ENCODE measurements at places on chromosomes 1 and 21.
A peak's percentile ranks its signal among the peaks of the same experiment; 100 is the strongest.

DNA sequence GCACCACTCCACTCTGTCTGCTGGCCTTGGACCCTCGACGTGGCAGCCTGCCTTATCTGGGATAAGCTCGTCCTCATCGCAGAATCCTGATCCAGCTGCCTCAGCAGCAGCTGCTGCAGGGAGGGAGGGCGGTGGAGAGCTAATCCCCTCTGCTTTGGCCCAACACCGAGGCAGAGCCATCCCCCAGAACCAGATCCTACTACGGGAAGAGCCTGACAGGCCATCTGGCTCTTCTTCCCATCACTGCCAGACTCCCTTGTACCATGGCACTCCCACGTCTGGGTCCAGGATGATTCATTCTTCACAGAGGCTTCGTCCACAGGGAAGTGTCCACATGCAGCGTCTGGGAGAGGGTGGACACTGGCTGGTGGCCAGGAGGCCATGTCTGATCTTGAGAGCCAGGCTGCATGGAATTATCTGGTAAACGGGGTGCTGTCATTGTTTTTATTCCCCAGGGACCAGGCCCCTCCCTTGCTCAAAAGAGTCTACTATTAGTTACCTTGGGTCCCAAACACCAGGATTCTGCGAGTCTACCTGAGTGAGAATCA, 14.6 kb upstream of the PKP1 start:
- DNase-seq, result peak; percentile 93

GRCh38 chr1:177163844-177164379, 600 bp downstream of the ASTN1 start:
- no peak for DNase-seq

DNA sequence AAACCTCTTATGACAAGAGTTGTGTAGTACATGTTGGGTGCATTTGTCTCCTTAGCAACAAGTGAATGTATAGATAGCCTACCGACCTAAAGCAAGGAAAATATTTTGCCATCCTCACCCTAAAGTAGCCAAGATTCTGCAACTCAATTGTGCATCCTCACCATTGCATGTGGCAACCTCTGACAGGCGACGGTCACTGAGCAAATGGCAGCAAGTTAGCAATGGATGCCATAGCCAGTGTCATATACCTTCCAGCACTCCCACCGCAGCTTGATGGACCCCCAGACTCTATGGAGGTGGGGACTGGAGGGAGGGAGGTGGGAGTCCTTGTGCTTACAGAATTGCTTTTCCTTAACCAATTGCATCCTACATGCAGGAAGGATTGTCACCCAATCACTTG, 17.0 kb downstream of the PROX1 start:
- DNase-seq, result peak; percentile 31

DNA sequence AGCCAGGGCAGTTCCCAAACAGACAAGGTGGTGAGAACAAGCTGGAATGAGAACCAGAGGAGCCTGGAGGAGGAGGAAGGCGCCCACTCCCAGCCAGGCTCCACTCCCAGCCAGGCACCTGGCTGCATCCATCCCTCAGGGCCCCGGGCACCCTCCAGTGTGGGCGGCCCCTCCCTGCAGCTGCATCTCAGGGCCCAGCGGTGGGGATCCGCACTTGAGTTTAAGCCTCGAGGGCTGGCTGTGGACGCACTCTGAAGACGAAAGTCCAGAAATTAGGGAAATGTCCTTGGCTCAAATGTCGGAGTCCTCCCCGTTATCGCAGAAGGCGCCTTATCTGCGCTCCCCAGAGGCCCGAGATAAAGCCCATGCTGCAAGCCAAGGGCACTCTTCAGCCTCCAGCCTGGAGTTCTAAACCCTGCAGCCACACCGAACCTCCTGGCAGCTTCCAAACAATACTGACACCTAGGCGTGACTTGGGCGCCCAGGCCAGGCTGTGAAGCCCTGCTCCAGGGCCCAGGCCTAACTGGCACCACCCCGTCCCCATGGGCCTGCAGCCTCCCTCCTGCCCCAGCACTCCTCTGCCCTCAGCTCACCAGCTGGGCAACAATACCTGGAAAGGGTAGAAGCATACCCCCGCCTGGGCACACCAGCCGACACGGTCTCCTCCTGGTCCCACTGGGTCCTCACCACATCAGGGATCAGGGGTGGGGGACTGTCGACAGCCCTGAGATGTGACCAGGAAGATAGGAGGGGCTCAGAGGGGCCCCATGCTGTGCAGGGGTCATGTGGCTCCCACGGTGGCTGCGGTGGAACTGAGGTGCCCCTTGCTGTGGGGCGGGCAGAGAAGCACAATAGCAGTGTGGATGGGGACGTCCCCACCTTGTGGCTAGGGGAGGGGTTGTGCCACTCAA, 184.8 kb upstream of the VAMP3 start:
- DNase-seq, result no peak

DNA sequence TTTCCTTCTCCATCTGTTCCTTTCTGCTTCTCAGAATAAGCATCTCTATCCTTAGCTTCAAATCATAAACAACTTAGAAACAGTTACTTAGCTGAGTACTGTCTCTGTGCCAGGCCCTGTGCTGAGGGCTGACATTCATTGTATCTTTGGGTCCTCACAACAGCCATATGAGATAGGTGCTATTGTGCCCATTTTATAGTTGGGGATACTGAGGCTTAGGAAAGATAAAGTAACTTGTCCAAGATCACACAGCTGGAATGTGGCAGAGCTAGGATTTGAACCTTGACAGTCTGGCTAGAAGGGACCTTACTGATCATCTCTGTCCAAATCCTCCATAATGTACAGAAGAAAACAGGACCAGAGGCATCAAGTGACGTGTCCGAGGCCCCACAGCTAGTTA, 25.0 kb downstream of the CD247 start:
- DNase-seq, result no peak

DNA sequence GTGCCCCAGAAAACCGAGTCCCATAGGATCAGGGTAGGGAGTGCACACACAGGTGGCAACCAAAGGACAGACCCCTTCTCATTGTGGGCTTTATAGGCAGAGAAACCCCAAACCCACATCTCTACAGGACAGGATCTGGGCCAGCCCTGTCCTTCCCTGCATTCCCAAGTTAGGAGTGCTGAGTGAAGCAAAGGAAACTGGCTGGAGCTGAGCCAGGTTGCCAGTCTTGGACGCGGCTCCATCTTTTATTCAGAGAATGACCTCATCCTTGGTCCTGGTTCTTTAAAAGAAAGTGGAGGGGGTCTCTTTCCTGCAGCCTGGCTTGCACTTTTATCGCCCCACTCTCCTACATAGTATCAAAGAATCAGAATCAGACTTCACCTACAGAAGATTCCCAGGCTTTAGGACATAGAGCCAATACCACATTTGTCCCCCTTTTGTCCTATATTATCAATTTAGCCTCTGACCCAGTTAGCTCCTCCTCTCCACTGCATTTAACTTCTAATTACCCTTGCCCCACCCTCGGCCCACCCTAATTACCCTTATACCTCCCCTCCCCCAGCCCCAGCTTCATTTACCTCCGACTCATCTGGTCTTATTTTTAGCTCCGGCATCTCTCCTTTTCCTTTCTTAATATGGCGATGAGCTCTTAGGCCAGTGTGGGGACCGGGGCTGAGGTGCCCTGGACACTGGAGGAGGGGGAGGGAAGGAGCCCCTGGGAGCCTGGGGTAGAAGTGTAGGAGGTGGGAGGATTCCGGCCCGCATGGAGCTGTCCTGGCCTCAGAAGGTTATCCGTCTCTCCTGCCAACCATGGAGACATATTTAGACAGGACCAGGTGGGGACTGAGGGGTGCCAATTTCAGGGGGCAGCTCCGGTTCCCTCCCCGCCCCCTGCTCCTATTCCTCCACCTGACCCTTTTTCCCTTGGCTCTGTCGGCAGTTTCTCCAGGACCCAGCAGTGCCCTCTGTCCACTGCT, at the start of gene CASQ1:
TSS of gene CASQ1 (plus strand) at position 927 of the 977 bp plus-strand sequence. CDS start 177 bp downstream, outside the sequence.
- DNase-seq, result no peak

DNA sequence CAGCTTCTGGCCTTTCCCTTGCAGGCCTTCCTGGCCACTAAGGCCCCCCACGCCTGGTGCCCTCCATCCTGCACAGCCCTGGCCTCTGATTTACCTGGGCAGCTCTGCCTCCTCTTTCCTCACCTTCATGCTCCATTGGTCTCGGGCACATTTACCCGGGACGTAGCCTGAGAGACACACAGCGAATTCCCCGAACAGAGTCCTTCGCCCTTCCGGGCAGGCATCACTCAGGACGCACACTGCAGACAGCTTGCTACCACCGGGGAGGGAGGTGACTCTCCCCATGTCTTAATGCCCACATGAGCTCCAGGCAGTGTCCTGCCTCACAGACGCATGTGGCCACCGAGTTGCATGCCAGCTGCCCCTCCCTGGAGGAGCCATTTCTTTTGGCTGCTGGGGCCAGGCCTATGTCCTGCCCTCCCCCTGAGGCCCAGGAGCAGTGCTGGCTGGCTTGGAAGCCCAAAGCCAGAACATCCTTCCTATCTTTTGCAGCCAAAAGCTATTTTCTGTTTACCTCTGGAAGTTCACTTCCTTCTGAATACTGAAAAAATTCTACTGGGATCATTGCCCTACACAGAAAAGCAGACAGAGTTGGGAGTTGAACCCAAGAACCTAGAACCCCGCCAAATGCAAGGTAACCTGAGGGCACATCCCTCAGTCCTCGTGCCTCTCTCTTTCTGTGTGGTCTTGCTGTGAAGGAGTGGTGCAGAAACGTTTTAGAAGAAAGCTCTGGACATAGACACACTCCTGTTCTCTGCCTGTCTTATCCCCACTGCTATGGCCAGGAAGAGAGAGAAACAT, 209.5 kb downstream of the TOMM20 start:
- no peak for DNase-seq

- peak; percentile 73 for DNase-seq
These were observed 1.3 kb downstream of the GNG12 start for GRCh38 chr1:67831850-67832513.

GRCh38 chr1:227654858-227655752, 80.0 kb downstream of the JMJD4 start:
- no peak for DNase-seq

GRCh38 chr21:43278359-43278758, 109.6 kb downstream of the CRYAA start:
- no peak for DNase-seq

GRCh38 chr1:66256629-66257572, 277.1 kb upstream of the SGIP1 start:
- DNase-seq, result no peak

DNA sequence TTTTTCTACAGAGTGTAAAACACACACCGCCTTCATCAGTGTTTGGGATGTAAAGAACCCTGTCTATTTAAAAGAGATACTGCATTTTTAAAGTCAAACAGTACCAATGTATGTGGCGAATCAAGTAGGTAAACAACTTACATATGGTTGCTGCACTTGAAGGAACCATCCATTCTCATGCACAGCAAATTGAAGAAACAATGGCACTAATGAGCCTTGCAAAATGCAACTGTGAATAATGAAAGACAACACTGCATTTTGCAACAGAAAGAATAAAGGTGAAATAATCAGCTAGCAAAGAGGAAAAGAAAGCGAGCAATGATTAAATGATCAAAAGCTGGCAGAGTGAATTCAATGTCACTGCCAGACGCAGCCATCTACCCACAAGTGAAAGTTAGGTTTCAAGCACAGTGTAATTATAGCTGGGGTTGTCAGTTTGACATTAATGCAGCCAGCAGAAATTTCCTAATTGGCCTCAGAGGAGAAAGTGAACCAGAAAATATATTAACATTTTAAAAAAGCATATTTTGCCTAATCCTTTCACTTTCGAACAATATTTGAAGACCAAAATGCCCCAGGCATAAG, 10.9 kb upstream of the BARHL2 start:
- no peak for DNase-seq

GRCh38 chr1:247681288-247681897, 1.9 kb upstream of the OR13G1 start:
- peak; percentile 74 for DNase-seq

- DNase-seq, result no peak
These were observed 13.2 kb downstream of the CAPN9 start for GRCh38 chr1:230760360-230760827.

GRCh38 chr1:19439464-19440171, 45.7 kb downstream of the CAPZB start:
- no peak for DNase-seq

DNA sequence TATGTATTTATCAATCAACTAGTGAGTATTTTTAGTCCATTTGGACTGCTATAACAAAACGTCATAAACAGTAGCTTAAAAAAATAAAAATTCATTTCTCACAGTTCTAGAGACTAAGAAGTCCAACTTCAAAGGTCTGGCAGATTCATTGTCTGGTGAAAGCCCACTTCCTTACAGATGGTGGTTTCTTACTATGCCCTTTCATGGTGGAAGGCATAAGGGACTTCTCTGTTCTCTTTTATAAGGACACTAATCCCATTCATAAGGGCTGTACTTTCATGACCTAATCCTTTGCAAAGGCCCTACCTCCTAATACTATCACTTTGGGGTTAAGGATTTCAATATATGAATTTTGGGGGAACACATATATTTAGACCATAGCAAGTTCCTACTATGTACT, 37.9 kb downstream of the KRTAP20-3 start:
- DNase-seq, result no peak

GRCh38 chr1:152164517-152165136, 5.6 kb upstream of the RPTN start:
- no peak for DNase-seq

GRCh38 chr1:101069158-101069557, 43.6 kb upstream of the DPH5 start:
- DNase-seq, result no peak

DNA sequence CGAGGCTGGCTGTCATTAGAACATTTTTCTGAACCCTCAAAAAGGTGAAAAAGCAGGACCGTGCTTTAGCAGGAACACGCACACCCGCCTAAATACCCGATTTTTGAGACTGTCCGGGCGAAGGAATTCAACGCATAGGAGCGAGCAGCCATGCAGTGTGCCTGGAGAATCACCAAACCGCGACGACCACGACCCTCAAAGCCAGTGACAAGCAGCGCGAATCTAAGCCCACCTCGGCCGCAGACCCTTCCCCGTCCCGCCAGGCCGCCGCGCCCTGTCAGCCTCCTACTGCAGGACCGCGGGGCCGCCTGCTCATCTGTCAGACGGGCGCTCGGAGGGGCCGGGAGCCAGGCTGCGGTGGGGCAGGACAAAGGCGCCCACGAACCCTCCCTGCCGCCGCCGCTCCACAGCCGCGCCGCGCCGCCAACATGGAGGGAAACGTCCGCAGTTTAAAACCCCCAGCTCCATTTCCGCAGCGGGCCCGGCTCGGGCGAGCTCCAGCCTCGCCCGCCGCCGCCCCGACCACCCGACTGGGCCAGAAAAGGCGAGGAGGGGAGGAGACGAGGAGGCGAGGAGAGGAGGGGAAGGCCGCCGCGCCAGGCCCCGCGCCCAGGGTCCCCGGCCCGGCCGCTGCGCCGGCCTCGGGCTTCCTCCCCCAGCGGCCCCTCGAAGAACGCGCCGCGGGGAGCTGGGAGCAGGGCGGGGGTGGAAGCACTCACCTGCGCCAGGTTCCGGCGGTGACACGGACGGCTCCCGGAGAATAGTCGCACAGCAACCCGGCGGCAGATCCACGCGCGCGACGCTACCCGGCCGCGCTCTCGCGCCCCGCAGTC, at the start of gene LBR:
TSS of gene LBR (minus strand) at position 804 of the 833 bp plus-strand sequence. CDS start 3,963 bp downstream, outside the sequence.
- DNase-seq, result peak; percentile 76

GRCh38 chr1:70486676-70487458, 75.8 kb downstream of the CTH start:
- peak; percentile 93 for DNase-seq

- peak; percentile 66 for DNase-seq
These were observed 1.1 kb downstream of the COL18A1 start for GRCh38 chr21:45405819-45406762.

GRCh38 chr1:205454903-205455335, 926 bp downstream of the BLACAT1 start:
- DNase-seq, result peak; percentile 85

Measured in islet precursor cell (in vitro differentiated cells).